ENCODE measurements at places on chromosomes 7 and 10.

GRCh38 chr10:27816320-27816719 lies 70.7 kb upstream of the MKX start:
- DNase-seq, result no peak

DNA sequence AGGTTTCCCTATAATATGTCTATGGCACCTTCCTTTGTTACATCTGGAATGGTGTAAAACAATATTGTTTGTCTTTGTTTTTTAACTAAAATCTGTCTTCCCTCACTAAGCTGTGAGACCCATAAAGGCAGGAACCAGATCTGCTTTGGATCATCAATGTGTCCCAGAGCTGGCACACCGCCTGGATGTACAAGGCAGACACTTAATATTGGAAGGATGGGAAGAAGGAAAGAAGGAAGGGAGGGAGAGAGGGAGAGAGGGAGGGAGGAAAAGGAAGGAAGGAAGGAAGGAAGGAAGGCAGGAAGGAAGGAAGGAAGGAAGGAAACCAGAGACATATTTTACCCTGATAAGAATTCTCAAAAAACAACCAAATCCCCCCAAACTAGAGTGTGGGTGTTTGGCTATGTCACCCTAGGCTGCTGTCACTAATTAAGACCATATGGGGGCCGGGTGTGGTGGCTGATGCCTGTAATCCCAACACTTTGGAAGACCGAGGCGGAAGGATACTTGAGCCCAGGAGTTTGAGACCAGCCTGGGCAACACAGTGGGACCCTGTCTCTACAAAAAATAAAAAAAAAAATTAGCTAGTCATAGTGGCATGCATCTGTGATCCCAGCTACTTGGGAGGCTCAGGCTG lies 59.6 kb downstream of the SH3PXD2A start:
- no peak for DNase-seq

DNA sequence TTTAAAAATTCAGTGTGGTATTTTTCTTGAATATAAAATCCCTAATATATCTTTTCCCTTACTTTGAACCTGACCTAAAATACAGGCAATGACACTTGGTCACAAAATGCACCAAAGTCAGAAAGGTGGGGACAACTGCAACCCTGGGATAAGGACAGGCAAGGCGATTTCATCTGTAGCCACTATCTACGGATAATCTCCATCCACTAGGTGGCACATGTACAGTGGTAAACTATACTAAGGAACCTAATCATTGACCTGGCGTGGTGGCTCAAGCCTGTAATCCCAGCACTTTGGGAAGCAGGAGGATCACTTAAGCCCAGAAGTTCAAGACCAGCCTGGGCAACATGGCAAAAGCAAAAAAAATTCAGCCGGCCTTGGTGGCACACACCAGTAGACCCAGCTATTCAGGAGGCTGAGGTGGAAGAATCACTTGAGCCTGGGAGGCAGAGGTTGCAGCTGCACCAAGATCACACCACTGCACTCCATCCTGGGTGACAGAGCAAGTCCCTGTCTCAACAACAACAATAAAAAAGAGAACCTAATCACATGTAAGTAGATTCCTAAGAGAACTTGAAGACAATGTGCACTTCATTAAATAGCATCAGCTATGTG lies 98.9 kb downstream of the KMT2C start:
- DNase-seq, result no peak

- no peak for DNase-seq
Measured at GRCh38 chr7:155576416-155576815, 30.1 kb upstream of the CNPY1 start.

DNA sequence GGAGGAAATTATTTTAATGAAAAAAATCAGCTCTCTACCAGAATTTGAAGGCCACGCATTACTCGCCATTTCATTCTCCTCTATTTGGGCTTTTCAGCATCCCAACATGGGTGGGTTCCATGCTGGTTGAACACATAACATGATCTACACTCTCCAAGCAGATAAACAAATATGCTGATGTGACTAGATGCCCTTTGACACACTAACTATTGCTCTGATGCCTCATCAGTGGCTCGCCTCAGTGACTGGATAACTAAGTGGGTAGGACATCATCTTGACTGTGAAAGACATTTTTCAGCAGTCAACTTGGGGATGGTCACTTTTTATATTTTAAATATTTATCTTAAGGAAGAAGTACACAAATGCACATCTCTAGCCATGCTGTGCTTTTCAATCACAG lies 113.9 kb upstream of the LAMB4 start:
- no peak for DNase-seq

Measured in stimulated activated CD4-positive, alpha-beta T cell treated with anti-CD3 and anti-CD28 coated beads, Interleukin-12 subunit alpha, Interleukin-12 subunit beta, amount 100 ng/mL, for 24 hours (primary cell).